ENCODE measurements at places on chromosomes 4 and X.

GRCh38 chr4:55159851-55160250 lies 34.5 kb upstream of the KDR start:
- H3K4me3 ChIP-seq: no peak overlapping the region
- H3K27me3 ChIP-seq: peaks cover 5% of the 10 kb centered on the region
- peaks cover 3% of the 10 kb centered on the region for H3K4me1 ChIP-seq
- H3K36me3 ChIP-seq: no peaks in the 10 kb centered on the region

- no peak for DNase-seq
- peaks cover 40% of the 10 kb centered on the region for H3K4me1 ChIP-seq
- no peak overlapping the region for H3K27ac ChIP-seq
- peaks cover 2% of the 10 kb centered on the region for H3K27me3 ChIP-seq
- H3K36me3 ChIP-seq: no peaks in the 10 kb centered on the region
Observed at GRCh38 chrX:72309297-72310071, 3.8 kb upstream of the CITED1 start.

DNA sequence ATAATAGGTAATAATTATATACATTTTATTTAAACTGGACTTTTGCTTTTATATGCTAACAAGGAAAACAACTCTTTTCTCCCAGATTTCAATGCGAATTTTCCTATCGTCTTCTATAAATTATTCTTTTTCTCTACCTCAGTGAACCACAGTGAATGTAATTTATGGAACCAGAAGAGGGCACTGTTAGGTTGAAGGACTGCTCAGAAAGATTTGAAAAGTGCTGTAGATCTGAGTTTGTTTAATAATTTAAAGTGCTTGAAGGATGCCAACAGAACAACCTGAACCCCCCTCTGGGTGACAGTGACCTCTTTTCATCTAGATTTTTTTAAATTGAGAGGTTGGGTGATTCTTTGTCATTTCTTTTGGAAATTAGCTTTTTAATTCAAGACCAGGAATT lies 54.9 kb downstream of the PHOX2B start:
- no peak for DNase-seq
- no peaks in the 10 kb centered on the region for H3K36me3 ChIP-seq
- no peaks in the 10 kb centered on the region for H3K4me1 ChIP-seq
- H3K27me3 ChIP-seq: no peaks in the 10 kb centered on the region
- H3K4me3 ChIP-seq: no peak overlapping the region

DNA sequence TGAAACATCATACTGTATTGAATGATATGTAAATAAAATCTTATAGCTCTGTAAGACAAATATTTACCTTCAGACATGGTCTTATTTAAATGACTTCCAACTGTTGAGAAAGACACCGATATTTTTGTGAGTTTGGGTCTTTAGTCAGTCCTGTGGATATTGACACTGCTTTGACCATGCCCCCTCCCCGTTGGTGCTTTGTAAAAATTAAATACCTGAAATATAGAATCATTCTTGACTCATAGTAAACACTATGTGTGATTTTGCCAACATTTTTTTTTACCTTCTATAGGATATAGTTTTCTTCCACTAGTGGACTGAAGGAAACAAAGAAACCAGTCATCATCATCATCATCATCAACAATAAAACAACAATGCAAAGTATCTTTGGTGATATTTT lies 114.3 kb upstream of the HS3ST1 start:
- DNase-seq: no peak
- H3K36me3 ChIP-seq: no peaks in the 10 kb centered on the region
- no peak overlapping the region for H3K4me3 ChIP-seq
- H3K27me3 ChIP-seq: no peaks in the 10 kb centered on the region
- H3K27ac ChIP-seq: no peak overlapping the region

DNA sequence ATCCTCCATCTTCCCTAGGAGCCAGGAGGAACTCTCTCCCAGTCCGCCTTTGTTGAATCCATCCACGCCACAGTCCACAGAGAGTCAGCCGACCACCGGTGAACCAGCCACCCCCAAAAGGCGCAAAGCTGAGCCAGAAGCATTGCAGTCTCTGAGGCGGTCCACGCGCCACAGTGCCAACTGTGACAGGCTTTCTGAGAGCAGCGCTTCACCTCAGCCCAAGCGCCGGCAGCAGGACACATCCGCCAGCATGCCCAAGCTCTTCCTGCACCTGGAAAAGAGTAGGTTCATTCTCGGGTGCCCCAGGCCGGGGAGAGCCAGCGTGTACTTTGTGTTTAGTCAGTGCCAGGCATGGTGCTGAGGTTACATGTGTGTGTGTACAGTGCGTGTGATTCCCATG lies 7.4 kb downstream of the MSL3 start:
- peak overlapping the region; percentile 27 for H3K4me3 ChIP-seq
- H3K27me3 ChIP-seq: no peaks in the 10 kb centered on the region
- peak overlapping the region; percentile 40 for H3K27ac ChIP-seq
- no peak for DNase-seq

GRCh38 chr4:156501962-156502361 lies 469.6 kb downstream of the PDGFC start:
- no peaks in the 10 kb centered on the region for H3K4me1 ChIP-seq
- no peak overlapping the region for H3K4me3 ChIP-seq
- no peaks in the 10 kb centered on the region for H3K27me3 ChIP-seq
- H3K36me3 ChIP-seq: no peaks in the 10 kb centered on the region
- no peak overlapping the region for H3K27ac ChIP-seq

- no peaks in the 10 kb centered on the region for H3K36me3 ChIP-seq
- H3K27ac ChIP-seq: no peak overlapping the region
- no peaks in the 10 kb centered on the region for H3K27me3 ChIP-seq
- no peaks in the 10 kb centered on the region for H3K4me1 ChIP-seq
- DNase-seq: no peak
- no peak overlapping the region for H3K4me3 ChIP-seq
Observed at GRCh38 chr4:45349859-45350258, 623.5 kb upstream of the GNPDA2 start.

- no peaks in the 10 kb centered on the region for H3K36me3 ChIP-seq
- no peaks in the 10 kb centered on the region for H3K4me1 ChIP-seq
- no peak overlapping the region for H3K27ac ChIP-seq
- DNase-seq: no peak
Observed at GRCh38 chr4:95693594-95693993, 144.8 kb upstream of the UNC5C start.

DNA sequence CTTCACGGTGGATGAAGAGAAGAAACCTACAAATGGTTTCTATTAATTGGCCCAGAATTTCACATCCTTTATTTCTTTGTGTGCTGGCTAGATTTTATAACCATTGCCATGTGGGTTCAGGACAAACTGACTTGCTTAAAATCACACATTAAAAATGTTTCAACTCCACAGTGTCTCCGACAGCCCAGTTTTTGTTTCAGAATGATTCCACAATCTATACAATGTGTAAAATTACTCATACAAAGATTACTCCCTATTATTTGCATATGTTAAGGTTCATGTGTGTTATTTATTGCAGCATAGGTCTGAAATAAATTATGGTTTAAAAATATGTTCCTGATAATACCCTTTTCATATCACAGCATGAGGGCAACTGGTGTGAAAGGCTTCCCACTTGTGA lies 20.6 kb downstream of the DCHS2 start:
- H3K27ac ChIP-seq: no peak overlapping the region
- H3K4me1 ChIP-seq: no peaks in the 10 kb centered on the region
- peaks cover 8% of the 10 kb centered on the region for H3K27me3 ChIP-seq
- DNase-seq: no peak
- H3K4me3 ChIP-seq: no peak overlapping the region
- H3K36me3 ChIP-seq: no peaks in the 10 kb centered on the region

- no peaks in the 10 kb centered on the region for H3K27me3 ChIP-seq
- no peaks in the 10 kb centered on the region for H3K36me3 ChIP-seq
- DNase-seq: no peak
- no peaks in the 10 kb centered on the region for H3K4me1 ChIP-seq
- H3K4me3 ChIP-seq: no peak overlapping the region
Observed at GRCh38 chr4:164937576-164938270, 39.7 kb downstream of the TRIM61 start.

DNA sequence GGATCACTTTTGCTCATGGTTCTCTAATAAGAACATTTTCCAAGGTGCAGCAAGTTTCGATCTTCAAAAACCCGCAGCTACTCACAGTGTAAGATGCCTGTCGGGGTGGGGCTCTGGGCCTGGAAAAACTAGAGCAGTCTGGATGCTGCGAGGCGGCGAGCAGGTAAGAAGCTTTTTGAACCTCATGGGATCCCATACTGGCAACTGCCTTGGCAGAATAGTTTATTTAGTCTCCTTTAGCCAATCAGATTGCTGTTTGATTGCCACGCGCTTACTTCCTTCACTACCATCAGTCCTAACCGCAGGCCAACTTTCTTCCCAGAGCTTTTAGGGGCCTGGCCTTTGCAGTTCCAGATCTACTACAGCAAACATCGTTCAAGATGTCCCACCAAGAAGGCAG lies 61.3 kb upstream of the MAGEB10 start:
- DNase-seq: no peak
- no peaks in the 10 kb centered on the region for H3K36me3 ChIP-seq
- H3K27me3 ChIP-seq: no peaks in the 10 kb centered on the region
- H3K27ac ChIP-seq: no peak overlapping the region

- peaks cover 12% of the 10 kb centered on the region for H3K27me3 ChIP-seq
- H3K4me3 ChIP-seq: no peak overlapping the region
- H3K27ac ChIP-seq: no peak overlapping the region
- DNase-seq: no peak
- no peaks in the 10 kb centered on the region for H3K36me3 ChIP-seq
Observed at GRCh38 chr4:94758141-94758699, 465 bp downstream of the BMPR1B start.

GRCh38 chr4:110245577-110245976 lies 47.2 kb upstream of the ELOVL6 start:
- H3K36me3 ChIP-seq: no peaks in the 10 kb centered on the region
- H3K4me1 ChIP-seq: no peaks in the 10 kb centered on the region
- peaks cover 5% of the 10 kb centered on the region for H3K27me3 ChIP-seq
- no peak for DNase-seq

- H3K4me3 ChIP-seq: no peak overlapping the region
- H3K4me1 ChIP-seq: peaks cover 11% of the 10 kb centered on the region
- no peak overlapping the region for H3K27ac ChIP-seq
- no peaks in the 10 kb centered on the region for H3K36me3 ChIP-seq
Observed at GRCh38 chr4:114399105-114399504, 199.5 kb upstream of the UGT8 start.

DNA sequence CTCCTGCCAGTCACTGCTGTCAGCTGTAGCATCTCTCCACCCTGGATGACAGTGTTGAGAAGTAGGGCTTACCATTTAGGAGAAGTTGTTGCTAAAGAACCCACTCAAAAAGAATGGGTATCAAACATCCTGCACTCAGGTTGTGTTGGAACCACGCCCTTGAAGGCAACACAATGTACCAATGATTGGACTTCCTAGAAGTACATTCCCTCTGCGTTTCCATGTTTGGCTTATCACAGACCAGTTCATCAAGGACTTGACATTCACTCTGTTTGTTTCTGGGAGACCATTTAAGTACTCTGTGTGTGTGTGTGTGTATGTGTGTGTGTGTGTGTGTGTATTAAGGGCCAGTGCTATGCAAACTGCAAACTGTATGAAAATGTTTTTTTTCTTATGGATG lies 200.6 kb upstream of the GATB start:
- H3K4me3 ChIP-seq: no peak overlapping the region
- H3K4me1 ChIP-seq: no peaks in the 10 kb centered on the region
- no peaks in the 10 kb centered on the region for H3K36me3 ChIP-seq
- H3K27me3 ChIP-seq: no peaks in the 10 kb centered on the region
- H3K27ac ChIP-seq: no peak overlapping the region
- DNase-seq: no peak

GRCh38 chrX:9312922-9313867 lies 151.7 kb upstream of the TBL1X start:
- no peaks in the 10 kb centered on the region for H3K36me3 ChIP-seq
- H3K4me1 ChIP-seq: peaks cover 15% of the 10 kb centered on the region
- H3K4me3 ChIP-seq: peak overlapping the region; percentile 5
- DNase-seq: peak; percentile 53
- no peaks in the 10 kb centered on the region for H3K27me3 ChIP-seq

GRCh38 chrX:106177106-106177981 lies 9.2 kb downstream of the PWWP3B start:
- no peaks in the 10 kb centered on the region for H3K36me3 ChIP-seq
- H3K27ac ChIP-seq: no peak overlapping the region
- DNase-seq: no peak
- H3K4me3 ChIP-seq: no peak overlapping the region
- no peaks in the 10 kb centered on the region for H3K27me3 ChIP-seq
- no peaks in the 10 kb centered on the region for H3K4me1 ChIP-seq

DNA sequence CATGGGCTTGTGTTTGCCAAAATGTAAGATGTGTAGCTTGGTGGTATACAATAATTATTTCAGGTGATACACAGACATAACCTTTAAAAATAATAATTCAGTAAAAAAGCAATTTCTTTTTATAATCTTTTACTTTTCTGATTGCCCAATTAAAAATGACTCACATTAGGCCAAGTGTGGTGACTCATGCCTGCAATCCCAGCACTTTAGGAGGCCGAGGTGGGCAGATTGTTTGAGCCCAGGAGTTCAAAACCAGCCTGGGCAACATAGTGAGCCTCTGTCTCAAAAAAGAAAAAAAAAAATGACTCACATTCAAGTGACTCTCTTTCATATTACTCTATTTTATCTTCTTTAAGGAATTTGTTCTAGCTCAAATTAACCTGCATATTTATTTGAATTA lies 449.4 kb upstream of the HTR2C start:
- H3K36me3 ChIP-seq: no peaks in the 10 kb centered on the region
- no peak overlapping the region for H3K4me3 ChIP-seq
- no peaks in the 10 kb centered on the region for H3K4me1 ChIP-seq
- no peak for DNase-seq

DNA sequence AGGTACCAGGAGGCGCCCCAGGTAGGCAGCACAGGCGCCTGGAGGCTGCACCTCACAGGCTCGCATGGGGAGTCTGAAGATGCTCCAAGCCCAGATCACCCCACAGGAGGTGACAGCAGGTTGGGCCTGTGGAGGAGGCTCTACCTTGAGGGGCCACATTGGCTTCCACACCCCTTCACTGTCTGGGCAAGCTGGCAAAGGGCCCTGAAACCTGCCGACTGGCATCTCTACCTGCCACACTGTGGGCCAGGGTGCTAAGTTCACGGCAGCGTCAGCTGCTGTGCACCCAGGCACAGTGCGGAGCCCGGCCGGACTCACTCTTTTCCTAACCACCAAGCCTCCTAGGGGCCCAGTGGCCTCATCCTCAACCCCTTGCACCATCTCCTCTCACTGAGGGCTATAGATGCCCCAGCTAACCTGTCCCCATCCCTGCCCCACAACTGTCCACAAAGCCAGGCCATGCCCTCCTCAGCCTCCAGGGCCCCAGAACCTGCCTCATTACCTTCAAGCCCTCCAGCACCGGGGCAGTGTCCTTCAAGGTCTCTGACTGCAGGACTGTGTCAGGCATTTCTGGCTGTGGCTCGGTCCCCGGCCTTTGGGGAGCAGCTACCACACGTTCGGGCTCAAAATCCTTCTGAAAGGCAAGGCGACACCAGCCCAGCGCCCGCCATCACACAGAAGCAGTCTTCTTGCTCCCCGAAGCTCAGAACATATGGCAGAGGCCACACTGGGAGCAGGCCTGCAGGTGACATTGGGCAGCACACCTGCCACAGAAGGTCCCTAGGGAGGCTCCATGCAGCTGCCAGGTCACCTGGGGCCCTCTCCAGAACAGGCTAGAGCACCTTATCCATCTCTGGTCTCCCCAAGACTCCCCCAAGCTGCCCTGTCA lies 28.8 kb downstream of the FGFR3 start:
- H3K27ac ChIP-seq: no peak overlapping the region
- H3K4me1 ChIP-seq: no peaks in the 10 kb centered on the region
- no peak for DNase-seq
- no peaks in the 10 kb centered on the region for H3K27me3 ChIP-seq
- peaks cover 80% of the 10 kb centered on the region for H3K36me3 ChIP-seq
- no peak overlapping the region for H3K4me3 ChIP-seq

GRCh38 chr4:24796620-24797019 lies 1.2 kb downstream of the SOD3 start:
- no peak overlapping the region for H3K27ac ChIP-seq
- H3K27me3 ChIP-seq: peaks cover 30% of the 10 kb centered on the region
- no peaks in the 10 kb centered on the region for H3K36me3 ChIP-seq

Measured in T-cell (primary cell).